ENCODE measurements at places on chromosomes 1 and 21. TPM values are rescaled to one million over a fixed set of nuclear protein-coding genes. Genes with fewer than 3 reads are reported as not detected.
A peak's percentile ranks its signal among the peaks of the same experiment; 100 is the strongest.

DNA sequence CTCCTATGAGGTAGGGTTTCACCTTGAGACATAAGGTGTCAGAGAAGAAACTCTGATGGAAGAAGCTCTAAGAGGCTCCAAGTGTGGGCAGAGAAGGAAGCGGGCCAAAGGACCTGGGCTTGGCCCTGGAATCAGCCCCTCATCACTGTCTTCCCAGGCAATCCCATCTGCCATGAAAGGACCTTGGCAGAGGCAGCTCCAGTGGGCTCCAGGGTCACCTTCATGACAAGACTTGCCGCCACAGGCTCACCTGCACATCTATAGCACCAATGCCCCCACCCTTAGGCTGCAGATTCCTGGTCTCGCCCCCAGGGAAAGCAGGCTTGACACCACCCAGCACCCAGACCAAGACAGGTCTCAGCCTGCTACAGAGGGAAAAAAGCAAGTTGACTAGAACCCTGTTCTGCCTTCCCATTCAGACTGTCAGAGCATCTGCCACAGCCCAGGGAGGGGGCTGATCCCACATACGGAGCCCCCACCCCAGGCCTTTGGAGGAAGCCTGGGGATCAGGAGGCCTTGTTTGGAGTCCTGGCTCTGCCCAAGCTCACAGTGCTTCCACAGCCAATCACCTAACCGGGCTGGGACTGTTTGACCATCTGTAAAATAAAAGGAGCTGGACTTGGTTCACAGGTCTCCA is 490 bp upstream of the FAM110D start:
- no peak for DNase-seq

Gene CA6
- polyA plus RNA-seq: not detected

Gene LDLRAD1
- polyA plus RNA-seq: not detected

Gene SPRR2B
- not detected for polyA plus RNA-seq

Gene DHDDS
- polyA plus RNA-seq: 37.8 TPM

GRCh38 chr1:107704911-107705310 is 260.1 kb downstream of the VAV3 start:
- no peak for DNase-seq

Gene C8A
- not detected for polyA plus RNA-seq

GRCh38 chr21:36422279-36423098 is 37.3 kb downstream of the CHAF1B start:
- peak; percentile 16 for DNase-seq

DNA sequence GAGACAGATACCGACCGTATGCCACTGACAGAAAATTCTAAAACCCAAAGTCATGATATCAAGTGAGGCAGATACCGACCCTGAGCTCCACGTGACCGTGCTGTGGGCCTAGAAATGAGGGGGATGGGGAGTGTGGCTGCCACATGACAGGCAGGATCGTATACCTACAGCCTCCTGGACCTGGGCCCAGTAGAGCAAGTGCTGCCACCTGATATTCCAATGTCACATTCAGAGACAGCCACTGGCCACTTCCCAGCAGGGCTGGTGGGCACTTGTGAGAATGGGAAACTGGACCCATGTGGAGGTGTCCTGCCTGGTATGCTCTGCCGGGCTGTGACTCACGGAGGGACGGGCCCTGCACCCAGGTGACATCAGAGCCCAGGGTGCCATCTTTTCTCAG is 44.6 kb upstream of the CLDN14 start:
- DNase-seq: no peak

GRCh38 chr1:196777603-196778002 is 3.0 kb downstream of the CFHR3 start:
- no peak for DNase-seq

DNA sequence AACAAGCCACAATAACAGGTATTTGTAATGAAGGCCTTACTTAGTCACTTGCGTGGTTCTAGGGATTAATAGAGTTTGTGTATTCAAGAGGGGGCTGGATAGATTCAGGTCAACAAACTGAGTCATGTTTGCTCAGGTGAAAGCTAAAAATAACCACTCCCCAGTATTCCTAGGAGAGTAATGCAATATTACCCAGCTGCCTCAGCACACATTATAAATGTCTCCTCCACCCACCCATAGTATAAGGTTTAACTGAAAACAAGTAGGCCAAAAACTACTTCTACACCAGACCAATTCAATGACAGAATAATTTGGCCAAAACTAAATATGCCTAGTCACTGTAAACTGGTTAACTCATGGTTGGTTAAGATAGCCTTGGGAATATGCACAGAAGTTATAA is 34.4 kb downstream of the WLS start:
- no peak for DNase-seq

Gene RNU1-1
- not detected for polyA plus RNA-seq

Gene ADARB1
- 10.9 TPM for polyA plus RNA-seq

Gene IFI16
- polyA plus RNA-seq: 6.5 TPM

Gene HSPA13
- polyA plus RNA-seq: 9.3 TPM

Gene TGFB2
- 7.8 TPM for polyA plus RNA-seq

- DNase-seq: no peak
Measured at GRCh38 chr1:10754568-10755329, 41.7 kb downstream of the CASZ1 start.

DNA sequence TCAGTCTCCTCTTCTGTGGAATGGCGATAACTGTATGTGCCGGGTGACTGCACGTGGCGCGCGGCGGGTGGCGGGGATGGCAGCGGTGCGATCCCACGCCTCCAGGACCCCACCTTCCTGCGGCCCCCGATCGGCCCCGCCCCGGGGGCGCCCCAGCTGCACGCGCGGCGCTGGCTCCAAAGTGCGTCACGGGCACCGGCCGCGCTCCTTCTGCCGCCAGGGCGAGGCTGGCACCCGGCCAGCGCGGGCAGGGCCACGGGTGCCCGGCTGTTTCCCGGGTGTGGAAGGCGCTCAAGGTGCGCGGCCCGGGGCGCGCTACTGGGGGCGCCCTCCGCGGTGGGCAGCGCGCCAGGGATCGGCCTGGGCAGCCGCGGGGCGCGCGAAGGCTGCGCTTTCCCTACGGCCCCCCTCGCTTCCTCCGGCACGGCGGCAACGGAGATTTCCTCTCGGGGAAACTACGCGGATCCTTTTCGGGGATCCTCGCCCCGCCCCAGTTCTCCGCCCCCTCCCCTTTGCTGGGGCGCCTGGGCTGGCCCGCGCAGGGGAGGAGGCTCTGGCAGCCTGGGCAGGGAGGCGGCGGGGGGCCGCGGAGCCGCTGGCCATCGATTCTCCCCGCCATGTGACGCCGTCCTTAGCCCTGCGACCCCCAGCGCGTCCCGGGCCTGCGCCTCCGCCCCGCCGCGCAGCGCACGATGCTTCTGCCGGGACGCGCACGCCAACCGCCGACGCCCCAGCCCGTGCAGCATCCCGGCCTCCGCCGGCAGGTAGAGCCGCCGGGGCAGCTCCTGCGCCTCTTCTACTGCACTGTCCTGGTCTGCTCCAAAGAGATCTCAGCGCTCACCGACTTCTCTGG is at the start of gene EVA1C:
Gene EVA1C, plus strand, starts transcription at position 545 of the 853 bp plus-strand sequence. Its CDS starts 148 bp downstream, at position 693.
- DNase-seq: peak; percentile 40

DNA sequence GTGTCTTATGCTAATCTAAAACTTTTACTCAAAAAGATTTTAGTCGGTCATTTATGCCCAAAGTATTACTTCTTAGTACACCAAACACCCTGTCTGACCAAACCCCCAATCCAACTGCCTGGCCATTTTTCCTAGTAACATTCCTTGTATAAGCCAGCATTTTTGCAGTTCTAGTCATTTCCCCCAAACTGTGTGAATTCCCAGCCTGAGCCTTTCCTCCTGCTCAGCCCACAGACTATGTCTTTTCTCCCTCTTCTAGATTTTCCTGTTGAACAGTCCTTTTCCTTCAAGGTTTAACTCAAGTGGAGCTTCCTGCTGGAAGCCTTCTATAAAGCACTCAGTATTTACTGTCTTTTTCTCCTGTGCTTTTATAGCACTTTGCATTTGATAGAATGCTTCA is 843.8 kb downstream of the USP25 start:
- no peak for DNase-seq

DNA sequence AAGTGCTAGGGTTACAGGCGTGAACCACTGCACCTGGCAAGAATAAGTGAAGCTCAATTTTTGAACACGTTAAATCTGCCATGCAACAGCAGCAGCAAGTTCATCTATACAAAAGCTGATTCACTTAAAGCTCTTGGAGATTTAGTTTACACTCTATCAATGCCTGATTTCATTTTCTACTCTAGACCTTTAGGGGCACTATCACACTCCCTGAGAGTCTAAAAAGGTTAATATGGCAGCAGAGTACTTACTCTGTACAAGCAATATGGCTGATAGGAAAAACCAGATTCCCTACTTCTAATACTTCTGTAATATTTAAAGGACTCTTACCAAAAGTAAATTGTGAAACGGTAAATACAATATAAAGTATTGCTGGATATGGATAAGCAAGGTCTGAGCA is 4.8 kb downstream of the RBM34 start:
- no peak for DNase-seq

- DNase-seq: no peak
Measured at GRCh38 chr21:31489014-31489413, 145.0 kb upstream of the TIAM1 start.

DNA sequence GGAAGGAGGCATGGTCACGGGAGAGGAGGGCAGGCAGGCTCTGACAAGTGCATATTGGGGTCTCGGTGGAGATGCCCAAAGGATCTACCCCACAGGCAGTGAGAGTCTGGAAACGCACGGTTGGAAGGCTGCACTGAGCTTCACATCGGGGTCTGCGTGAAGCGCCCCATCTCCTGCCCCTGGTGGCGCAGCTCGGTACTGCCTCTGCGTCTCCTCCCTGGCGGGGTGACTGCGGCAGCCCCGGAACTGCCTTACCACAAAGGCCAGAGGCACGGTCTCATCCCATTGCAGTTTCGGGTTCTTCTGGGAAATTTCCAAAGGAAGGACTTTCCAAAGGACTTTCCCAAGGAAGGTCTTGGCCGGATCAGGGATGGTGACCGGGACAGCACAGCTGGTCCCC is 69.2 kb upstream of the AJAP1 start:
- no peak for DNase-seq

GRCh38 chr1:1366699-1367066 is 8.3 kb downstream of the AURKAIP1 start:
- no peak for DNase-seq

- no peak for DNase-seq
Measured at GRCh38 chr1:96352733-96353132, 368.9 kb upstream of the PTBP2 start.
